EH (cell line): ENCODE measurements at places on chromosomes 16 and 17.
A peak's percentile ranks its signal among the peaks of the same experiment; 100 is the strongest.

- peak; percentile 70 for DNase-seq
Measured at GRCh38 chr16:71723537-71724319, 773 bp downstream of the PHLPP2 start.

- DNase-seq: no peak
Measured at GRCh38 chr17:81992306-81993102, 15.1 kb downstream of the ASPSCR1 start.

DNA sequence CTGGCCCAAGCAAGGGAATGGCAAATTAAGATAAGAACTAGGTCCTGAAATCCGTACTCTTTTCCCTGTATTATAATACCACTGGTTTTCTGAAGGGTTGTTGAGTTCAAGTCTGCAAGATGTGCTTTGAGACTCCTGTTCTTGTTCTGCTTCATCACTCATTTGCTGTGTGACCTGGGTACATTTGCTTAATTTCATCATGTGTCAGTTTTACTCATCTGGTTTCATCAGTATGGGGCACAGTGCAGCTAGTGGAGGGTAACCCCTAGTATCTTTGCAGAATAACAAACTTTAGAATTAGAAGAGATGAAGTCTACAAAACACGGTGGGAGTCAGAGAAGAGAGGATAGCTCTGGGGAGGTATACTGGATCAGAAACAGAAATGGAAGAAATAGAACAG is 21.9 kb upstream of the EFCAB13 start:
- no peak for DNase-seq

- peak; percentile 41 for DNase-seq
Measured at GRCh38 chr17:27494192-27495091, 38.2 kb downstream of the KSR1 start.

GRCh38 chr16:85612191-85612800 is 826 bp upstream of the GSE1 start:
- DNase-seq: peak; percentile 95

DNA sequence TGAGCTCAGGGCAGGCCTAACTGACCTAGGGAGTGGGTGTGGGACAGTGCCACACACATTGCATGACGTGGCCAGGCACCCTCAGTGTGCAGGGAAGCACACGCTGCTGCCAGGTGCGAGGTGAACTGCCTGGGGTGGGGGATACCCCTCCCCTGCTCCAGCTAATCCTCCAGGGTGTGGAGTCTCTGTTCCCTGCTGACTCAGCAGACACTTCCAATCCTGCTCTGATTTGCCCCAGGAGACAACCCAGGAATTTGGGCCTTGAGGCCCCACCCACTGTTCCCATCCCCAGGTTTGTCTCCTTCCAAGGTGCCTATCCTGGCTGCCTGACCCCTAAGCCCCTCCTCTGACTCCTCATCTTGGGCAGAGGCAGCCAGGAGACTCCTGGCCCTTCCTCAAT is 10.7 kb downstream of the DLX3 start:
- no peak for DNase-seq

DNA sequence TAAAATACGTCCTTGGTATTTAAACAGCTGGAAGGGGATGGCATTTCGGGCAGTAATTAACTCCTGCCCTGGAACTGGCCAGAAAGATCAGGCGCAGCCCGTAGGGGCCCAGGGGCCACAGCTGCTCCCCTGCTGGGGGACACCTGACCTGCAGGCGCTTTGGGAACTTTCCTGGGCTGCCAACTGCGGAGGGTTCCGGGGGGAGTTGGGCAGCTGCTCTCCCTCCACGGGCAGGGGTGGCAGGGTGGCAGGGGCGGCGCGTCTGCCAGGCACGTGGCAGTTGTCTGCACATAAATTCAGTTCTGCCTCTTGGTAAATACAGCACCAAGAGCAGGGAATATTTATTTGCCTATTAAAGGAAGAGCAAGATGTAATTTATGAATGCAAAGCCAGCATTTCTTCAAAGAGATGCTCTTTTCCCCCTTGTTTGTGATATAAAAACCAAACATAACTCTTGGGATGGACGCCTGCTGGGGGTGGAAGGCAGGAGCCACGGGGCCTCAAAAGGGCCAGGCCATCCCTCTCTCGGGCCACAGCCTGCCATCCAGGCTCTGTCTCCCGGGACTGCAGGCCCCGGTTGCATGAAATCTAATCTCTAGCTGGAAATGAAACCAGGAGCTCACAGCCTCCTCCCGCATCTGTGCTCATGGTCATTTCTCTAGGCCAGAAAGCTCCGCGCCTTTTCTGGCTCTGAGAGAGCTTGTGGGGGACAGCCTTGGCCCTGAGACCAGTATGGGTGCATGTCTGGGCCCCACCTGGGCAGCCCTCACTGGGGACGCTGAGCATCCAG is 29.9 kb upstream of the CHMP6 start:
- DNase-seq: no peak
